Left cardiac atrium (tissue), 4 donors: ENCODE measurements at places on chromosomes 4 and X. TPM values are rescaled to one million over a fixed set of nuclear protein-coding genes. Genes with fewer than 3 reads are reported as not detected.

ARX gene
- total RNA-seq: not detected

ACE2 gene
- 14.3 TPM for total RNA-seq

ARR3 gene
- total RNA-seq: not detected

FRMD7 gene
- total RNA-seq: not detected

MAGEB1 gene
- not detected for total RNA-seq

ELF4 gene
- 4.2 TPM for total RNA-seq
